Activated CD4-positive, alpha-beta T cell treated with anti-CD3 and anti-CD28 coated beads for 36 hours (primary cell): ENCODE measurements at places on chromosomes 5 and 9.

DNA sequence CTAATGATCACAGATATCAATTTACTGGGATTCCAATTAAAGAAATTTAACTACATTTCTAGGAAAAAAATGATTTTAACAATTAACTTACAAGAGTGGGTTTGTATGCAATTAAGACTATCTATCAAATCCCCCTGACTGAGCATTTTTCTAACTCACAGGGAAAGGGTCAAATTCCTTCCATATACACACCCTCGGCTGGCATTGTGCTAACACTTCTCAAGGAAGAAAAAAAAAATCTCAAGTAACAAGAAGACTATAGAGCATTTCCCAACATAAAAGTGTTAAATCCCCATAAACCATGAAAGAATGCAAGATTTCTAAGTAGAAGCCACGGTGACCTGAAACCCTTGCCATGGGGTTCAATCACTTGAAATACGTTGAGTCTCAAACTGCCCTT, 368.8 kb downstream of the GLIS3 start:
- no peak for DNase-seq

- DNase-seq = no peak
These were observed 42.6 kb upstream of the GFPT2 start for GRCh38 chr5:180395540-180396274.

DNA sequence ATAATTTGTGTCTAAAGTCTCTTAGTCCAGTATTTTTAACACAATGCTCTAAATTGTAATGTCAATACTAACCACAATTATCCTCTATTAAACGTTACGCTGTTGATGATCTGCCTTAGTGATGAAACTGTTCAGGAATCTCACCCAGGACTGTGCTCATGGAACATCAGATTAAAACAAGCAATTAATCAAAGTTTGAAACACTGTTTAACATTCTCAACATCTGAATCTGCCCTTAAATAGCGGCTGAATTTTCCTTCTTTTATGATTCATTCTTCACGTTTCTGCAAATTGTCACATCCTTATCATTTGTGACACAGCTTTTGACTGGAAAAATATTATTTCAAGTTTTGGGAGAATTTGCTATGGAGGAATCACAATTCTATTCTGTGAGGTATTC, 113.8 kb downstream of the MARCHF11 start:
- no peak for DNase-seq

DNA sequence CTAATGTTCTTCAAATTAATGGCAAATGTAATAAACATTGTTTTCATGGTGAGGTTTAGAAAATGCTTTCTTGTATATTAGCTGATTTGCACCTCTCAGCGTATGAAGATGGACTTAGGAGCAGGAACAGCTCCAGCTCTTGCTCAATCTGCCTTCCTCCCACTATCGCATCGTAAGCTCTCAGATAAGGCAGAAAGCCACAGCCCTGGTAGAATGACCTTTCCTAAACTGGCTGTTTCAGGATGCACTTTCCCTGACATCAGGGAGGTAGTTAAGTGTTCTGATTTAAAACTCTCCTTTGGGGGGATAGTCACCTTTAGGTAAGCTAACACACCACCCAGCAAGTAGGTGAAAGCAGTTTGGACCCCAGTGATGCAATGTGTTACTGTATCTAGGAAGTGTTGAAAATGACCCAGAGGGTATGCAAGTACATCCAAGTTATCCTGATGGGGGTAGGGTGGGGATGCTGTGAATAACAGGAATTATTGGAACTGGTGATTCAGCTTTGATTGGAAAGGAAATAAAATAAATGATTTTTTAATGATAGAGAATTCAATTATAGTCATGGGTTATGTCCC, 72.3 kb downstream of the LMNB1 start:
- DNase-seq = no peak

GRCh38 chr5:43613370-43613769, 10.4 kb downstream of the NNT start:
- no peak for DNase-seq

DNA sequence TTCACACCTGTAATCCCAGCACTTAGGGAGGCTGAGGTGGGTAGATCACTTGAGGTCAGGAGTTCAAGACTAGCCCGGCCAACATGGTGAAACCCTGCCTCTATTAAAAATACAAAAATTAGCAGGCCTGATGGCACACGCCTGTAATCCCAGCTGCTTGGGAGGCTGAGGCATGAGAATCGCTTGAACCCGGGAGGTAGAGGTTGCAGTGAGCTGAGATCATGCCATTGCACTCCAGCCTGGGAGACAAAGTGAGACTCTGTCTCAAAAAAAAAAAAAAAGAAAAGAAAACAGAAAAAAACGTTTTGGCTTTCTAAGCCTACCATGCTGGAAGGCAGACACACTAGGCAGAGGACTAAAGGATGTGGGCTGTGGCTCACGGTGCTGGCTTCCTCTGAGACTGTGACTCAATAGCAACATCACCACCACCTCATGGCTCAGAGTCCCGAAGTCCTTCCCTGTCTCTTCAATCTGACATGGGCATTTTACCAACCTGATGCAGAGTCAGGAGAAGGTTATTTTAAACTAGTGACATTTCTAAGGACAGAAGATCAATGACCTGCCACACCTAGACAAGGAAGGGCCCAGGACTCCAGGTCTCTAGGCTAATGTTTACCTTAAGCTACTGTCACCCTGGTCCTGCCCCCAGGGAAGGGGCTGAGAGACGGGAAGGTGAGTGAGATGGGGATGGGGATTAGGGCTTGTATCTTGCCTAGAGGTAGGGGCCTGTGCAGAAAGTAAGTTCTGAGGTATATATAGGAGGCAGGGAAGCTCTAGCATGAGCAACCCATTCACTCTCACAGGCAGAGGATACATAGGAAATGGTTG, 3.7 kb downstream of the ECSCR start:
- DNase-seq = peak; percentile 90

GRCh38 chr5:39025456-39025855, 48.7 kb downstream of the RICTOR start:
- DNase-seq = no peak

DNA sequence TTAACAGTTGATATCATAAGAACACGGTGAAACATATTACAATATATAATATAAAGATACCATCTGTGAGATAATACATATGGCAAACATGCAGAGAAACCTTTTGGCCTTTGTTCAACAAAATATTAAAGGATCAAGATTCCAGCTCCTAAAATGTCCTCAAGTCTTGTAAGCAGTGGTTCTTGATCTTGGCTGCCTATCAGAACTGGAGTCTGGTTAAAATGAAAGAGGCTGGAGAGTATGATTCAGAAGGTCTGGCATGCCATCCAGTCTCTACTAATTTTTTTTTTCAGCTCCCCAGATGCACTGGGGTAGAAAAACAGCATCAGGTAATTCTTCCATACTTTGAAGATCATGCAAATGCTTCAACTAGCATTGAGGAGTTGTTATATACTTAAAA, 83.2 kb downstream of the TNC start:
- no peak for DNase-seq

- peak; percentile 47 for DNase-seq
These were observed 55.4 kb downstream of the SEMA4D start for GRCh38 chr9:89442501-89442978.

GRCh38 chr9:78821126-78821822, 524.3 kb downstream of the PSAT1 start:
- no peak for DNase-seq

DNA sequence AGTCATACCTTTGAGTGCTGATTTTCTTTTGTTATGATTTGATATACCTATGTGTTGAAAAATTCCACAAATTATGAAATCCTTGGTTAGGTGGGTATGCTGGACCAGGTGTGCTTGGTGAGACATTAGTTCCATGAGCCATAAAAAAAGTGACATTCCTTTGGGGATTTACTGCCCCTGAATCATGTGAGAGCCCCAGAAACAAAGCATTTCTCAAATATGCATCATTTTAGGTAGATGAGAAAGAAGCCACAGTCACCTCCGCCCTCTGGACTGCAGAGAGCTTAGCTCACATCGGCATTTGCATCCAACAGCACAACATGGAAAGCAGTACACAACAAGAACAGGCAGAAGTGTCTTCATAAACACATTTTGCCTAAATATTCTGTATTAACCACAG, 55.3 kb downstream of the DAP start:
- DNase-seq = no peak

DNA sequence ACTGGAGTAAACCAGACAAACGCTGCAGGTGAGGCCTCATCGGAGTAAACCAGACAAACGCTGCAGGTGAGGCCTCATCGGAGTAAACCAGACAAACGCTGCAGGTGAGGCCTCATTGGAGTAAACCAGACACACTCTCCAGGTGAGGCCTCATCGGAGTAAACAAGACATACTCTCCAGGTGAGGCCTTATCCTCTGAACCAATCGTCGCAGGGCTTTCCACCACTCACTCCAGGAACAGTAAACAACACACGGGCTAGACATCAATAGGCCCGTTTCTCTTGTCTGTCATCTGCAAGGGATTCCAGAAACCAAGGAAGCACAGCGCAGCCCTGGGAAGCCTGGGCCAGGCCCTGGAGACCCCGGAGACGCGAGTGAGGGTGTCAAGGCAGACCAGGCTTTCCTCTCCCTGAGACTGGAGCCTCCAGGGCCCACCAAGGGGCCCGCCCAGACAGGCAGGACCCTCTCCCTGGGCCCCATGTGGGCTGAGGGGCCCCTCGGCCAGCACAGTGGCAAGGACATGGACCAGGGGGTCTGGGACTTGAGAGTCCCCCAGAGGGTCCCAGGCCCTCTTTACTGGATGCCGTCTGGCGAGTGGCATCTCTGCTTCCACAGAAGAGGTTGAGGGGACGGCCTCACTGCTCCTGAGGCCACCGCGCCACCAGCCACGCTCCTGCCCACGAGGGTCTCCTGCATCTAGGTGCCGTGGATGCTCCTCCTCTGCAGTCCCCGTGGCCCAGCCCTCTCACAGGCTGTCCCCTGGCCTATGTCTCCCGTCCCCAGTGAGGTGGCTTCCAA, 26.4 kb upstream of the NSMF start:
- DNase-seq = no peak

GRCh38 chr9:38768351-38768761, 48.4 kb upstream of the FAM240B start:
- no peak for DNase-seq

GRCh38 chr5:134566741-134567221, 41.3 kb downstream of the JADE2 start:
- DNase-seq = no peak

DNA sequence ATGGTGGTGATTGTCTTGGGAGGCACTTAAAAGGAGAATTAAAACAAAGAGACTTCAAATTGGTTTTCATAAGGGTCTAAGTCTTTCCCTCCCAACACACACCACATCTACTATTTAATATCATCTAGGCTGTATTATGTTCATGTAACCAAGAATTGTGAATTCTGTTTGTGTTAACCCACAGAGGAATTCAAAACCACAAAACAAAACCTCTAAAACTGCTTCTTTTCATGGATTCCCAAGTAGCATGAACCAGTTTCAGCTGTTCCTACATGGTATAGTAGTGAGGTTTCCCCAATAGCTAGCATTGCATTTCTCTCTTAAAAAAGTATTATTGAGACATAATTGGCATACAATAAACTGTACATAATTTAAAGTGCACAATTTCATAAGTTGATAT, 283.8 kb downstream of the CD180 start:
- DNase-seq = no peak

- DNase-seq = no peak
These were observed 214.5 kb downstream of the CAAP1 start for GRCh38 chr9:26677965-26678706.

GRCh38 chr5:107248066-107248695, 422.6 kb downstream of the EFNA5 start:
- peak; percentile 72 for DNase-seq

DNA sequence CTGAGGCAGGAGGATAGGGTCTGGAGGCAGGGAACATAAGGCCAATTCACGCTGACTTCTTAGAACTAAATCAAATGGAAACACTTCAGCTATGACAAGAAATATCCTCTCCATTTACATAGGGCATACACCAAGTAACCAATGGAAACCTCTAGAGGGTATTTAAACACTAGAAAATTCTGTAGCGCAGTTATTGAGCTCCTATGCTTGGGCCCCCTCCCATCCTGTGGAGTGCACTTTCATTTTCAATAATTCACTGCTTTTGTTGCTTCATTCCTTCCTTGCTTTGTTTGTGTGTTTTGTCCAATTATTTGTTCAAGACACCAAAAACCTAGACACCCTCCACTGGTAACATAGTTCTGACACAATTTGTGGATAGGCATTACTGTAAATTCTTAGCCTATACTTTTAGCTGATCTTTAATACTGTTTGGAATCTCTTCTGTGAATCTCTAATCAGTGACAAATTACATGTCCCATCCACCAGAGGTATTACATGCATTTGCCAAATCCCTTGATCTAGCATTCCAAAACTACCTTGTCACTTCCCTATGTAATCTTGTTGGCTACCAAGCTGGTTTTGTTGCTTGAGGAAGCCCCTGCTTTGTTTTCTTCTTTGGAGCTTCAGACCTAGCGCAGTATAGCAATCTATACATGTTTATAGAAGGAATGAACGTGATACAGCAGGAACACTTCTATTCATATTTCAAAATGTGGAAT, 61.6 kb downstream of the ST8SIA4 start:
- peak; percentile 30 for DNase-seq

GRCh38 chr9:95063300-95063699, 254.2 kb downstream of the FANCC start:
- no peak for DNase-seq

- DNase-seq = peak; percentile 23
These were observed 8.7 kb upstream of the GFRA3 start for GRCh38 chr5:138282920-138283742.

DNA sequence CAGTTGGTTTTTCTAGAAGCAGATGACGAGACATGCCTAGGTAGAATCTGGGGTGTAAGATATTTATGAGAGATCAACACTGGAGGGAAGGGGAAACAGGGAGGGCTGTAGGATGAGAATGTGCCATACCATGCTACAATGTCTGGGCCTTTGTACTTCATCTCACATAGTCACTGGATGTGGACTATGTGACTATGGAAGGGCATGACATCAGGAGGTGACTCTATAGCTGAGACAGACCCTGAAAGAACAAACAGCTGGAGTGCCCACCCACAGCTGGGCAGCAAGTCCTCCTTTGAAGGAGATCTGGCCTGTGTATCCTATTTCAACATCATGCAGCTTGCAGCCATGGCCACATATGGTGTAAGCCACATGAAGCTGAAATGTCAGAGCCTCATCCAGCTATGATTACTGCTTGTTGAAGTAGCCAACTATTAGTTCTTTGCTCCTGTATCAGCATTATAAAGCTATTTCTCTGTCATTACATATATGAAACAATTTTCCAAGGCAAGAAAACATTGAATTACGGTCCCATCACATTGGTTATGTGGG, 46.2 kb upstream of the KIF2A start:
- no peak for DNase-seq

- no peak for DNase-seq
These were observed 74.7 kb downstream of the HAPLN1 start for GRCh38 chr5:83645936-83646335.

- no peak for DNase-seq
These were observed 173.8 kb upstream of the MVB12B start for GRCh38 chr9:126152622-126153362.
